Brain microvascular endothelial cell (primary cell): ENCODE measurements at places on chromosomes 7 and 10.
A peak's percentile ranks its signal among the peaks of the same experiment; 100 is the strongest.

DNA sequence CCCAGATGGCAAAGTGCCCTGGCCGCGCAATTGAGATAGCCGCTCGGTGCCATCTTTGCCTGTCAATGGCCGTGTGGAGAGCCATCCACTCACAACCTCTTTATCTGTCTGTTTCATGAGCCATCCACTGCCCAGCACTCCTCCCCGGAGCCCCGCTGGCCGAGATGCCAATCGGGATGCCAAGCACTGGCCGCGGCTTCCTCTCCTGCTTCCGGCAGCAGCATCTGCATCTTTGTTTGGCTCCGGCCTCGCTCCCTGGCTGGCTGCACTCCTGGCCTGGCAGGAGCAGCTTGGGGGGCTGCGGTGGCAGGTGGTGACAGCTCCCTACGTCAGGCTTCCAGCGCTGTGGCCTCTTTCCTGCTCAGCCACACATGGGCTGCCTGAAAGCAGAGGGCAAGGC, 231.7 kb downstream of the USP6NL start:
- no peak for DNase-seq

- DNase-seq: no peak
These were observed 7.1 kb downstream of the FGF8 start for GRCh38 chr10:101768791-101769170.

DNA sequence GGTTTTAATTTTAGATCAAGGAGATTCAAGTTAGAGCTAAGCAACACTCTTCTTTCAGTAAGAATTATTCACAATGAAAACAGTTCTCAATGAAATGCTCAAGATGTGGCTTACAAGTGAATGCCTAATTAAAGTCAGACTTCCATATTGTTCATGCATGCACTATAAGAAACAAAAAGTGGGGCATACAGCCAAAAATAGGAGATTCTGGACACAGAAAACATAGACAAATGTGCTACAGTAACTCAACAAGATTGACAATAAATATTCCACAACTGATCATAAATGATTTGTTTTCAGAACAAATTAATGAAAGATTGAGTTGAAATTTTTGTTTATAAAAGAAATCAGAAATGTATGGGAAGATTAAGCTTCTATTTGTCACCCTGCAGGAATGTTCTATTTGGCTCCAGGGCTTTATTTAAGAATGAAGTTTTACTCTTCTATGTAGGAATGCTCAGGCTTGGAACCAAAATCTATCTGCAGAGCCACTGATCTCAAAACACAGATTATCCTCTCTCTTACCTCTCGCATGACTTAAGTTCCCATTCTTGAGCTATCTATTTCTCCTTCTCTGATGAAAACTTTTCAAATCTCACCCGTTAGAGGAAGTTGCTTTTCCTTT, 89.0 kb upstream of the PIP4K2A start:
- no peak for DNase-seq

- no peak for DNase-seq
These were observed 34.2 kb upstream of the DDC start for GRCh38 chr7:50599385-50599784.

- no peak for DNase-seq
These were observed 42.5 kb upstream of the USP6NL start for GRCh38 chr10:11653758-11654471.

- DNase-seq: no peak
These were observed 5.0 kb downstream of the TSPAN33 start for GRCh38 chr7:129149511-129149910.

DNA sequence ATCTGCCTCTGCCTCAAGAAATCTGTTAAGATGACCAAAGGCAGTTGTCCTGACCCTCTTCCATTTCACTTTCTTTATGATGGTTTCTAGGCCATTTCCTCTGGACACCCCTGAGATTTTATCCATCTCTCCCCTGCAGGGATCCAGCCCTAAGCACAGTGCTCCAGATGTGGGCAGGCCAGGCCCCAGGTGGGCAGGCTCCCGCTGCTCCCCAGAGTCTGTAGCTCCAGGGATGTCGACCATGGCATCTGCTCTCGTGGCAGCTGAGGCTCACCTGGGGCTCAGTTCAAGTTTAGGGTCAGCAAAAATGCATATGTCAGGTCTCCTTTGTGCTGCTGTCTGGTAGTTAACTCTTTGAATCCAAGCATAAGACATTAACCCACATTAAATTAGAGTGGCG, 11.8 kb downstream of the CEP41 start:
- no peak for DNase-seq

GRCh38 chr7:93475811-93476210, 98.7 kb downstream of the CALCR start:
- no peak for DNase-seq

- DNase-seq: peak; percentile 42
These were observed 306.2 kb upstream of the AKR1E2 start for GRCh38 chr10:4519658-4520402.
